ENCODE measurements at places on chromosomes 2 and 18.

DNA sequence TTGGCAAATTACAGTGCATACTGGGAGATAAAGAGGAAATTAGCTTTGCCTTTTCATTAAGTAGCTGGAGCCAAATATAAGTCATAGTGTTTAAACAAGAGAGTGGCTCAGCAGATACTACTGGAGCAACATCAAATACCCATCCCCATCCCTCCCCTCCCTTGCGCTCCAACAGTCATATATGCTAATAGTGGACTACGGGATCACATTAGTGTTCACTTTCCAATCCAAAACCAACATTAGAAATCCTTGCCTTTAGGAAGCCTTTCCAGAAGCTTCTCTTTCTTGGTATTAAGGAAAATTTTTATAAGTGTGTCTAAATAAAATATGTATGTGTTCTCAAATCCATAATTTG lies 1669.3 kb downstream of the SUCLG1 start:
- DNase-seq: no peak

DNA sequence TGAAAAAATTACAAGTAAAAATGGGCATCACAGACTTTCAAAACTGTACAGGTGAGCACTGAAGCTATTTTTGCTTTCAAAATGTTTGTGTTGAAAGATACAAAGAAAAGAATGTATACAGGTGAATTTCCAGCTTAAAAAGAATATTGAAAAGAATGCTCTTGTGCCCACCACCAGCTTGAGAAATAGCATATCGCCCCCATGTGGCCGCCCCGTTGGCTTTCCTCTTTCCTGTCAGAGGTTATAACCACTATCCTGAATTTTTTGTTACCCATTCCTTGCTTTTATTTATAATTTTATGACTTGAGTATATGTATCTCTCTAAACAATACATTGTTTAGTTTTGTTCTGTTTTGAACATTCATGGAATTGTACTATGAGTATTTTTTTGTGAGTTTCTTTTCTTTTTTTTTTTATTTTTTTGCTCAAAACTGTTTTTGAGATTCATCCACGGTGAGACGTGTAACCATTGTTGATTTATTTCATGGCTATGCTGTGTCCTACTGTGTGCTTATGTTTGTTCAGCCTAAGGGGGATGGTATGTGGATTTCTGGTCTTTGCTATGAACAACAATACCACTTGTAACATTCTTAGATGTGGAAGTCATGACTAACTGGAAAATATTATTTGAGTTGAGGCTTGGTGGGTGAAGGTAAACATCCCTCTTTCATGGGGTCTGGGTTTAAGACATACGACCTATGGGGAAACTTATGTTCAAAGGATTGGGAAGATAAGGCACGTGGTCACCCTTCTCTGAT lies 11.6 kb downstream of the TRPM8 start:
- no peak for DNase-seq

- no peak for DNase-seq
Measured at GRCh38 chr2:100252811-100253698, 69.2 kb downstream of the LONRF2 start.

DNA sequence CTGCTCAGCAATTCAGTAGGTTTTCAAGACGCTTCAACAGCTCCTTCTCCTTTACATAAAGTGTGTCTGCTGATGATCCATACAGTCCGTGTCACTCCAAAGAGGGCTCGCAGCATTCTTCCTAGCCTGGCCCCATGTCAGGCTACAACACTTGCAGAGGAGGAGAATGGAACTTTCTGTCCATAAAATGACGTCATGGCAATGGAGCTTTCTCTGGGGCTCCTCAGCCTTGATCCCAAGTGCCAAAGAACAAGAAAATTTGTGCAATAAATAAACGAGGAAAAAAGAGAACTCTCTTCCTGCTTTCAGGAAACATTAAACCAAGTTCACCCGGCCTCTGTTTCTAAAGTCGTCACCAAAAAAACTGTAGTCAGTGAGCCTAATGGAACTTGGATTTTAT lies 199.5 kb upstream of the MEIS1 start:
- DNase-seq: no peak

- no peak for DNase-seq
Measured at GRCh38 chr2:112658839-112659667, 13.3 kb downstream of the SLC20A1 start.

DNA sequence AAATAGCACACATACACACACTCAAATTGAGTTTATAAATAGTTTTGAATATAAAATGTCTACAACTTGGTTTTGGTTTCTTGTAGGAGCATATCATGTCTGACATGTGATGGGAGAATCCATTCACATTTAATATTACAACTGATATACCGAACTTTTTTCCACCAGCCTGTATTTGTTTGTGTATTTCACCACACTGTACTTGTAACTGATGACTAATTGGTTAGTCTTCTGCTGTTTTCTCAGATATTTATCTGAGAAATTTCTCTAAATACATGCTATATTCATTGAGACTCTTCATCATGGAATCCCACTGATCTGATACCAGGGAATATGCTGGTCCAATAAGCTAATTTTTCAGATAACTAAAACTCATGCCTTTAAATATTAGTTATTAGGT lies 56.3 kb upstream of the UBXN4 start:
- DNase-seq: no peak

GRCh38 chr2:105248316-105249070 lies 7.0 kb downstream of the GPR45 start:
- no peak for DNase-seq

DNA sequence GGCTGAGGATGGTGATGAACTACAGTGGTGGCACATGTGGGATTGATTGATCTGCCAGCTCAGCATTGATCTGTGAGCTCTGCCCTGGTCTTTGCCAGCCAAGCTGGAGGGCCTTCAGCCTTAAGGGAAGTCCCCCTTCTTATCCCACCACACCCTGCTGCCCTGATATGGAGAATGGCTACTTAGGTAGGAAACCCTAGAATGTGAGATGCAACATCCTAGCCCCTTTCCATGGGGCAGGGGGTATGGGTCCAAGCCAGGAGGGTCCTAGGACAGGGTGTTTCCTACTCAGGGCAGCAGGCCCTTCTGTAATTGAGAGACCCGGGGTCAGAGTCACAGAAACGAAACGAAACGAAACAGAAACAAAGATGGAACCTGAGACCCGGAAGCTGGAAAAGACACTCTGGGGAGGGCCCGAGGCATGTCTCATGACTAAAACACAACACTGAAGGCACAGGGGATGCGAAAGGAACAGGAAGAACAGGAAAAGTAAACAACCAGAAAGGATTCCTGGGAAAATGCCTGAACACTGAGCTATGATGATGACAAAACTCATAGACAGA lies 16.9 kb upstream of the SULT1C2 start:
- no peak for DNase-seq

GRCh38 chr2:182618672-182619079 lies 97.4 kb upstream of the DNAJC10 start:
- DNase-seq: no peak

DNA sequence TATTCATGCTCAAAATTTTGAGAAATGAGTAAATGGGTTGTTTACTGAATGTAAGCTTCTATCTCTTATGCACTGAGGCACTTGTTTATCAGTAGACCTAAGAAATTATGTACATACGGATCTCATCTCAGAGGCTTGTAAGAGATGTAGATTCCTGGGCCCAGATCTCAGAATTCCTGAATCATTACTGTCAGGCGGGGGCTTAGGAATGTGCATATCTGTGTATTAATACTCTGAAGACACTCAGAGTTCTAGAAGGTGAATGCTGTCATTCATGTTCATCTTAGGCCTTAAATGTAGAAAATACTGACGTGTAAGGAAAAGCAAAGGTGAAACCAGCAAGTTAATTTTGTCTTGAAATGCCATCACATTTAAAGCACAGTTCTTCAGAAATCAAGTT lies 169.6 kb downstream of the FMNL2 start:
- no peak for DNase-seq

- DNase-seq: no peak
Measured at GRCh38 chr2:178844269-178844668, 37.0 kb upstream of the TTN start.

GRCh38 chr18:35782926-35783325 lies 189.6 kb upstream of the RMP24 start:
- no peak for DNase-seq

Measured in HFF-Myc (cell line).